Right atrium auricular region (tissue), 2 donors: ENCODE measurements at places on chromosomes 1 and 21. TPM values are rescaled to one million over a fixed set of nuclear protein-coding genes. Genes with fewer than 3 reads are reported as not detected.
A peak's percentile ranks its signal among the peaks of the same experiment; 100 is the strongest.

GRCh38 chr1:160048335-160048734 lies 16.5 kb upstream of the PIGM start:
- DNase-seq: no peak

DNA sequence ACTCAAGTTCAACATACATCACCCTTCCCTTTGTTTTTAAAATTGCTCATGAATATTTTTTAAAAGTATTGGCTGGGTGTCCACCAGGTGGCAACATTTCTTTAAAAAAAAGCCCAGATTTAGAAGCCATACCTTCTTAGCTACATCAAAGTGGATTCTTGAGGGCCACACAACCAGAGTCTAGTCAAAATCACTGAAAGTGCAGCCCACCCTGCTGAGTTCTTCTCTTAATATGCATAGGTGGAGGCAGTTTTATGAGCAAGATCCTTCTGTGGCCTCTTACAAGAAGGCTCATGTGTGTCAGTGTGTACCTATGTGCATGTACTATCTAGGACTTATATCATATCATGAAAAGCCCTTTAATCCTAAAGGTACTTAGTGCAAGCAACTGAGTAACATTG lies 16.9 kb upstream of the GNG12 start:
- DNase-seq: no peak

GRCh38 chr1:20477348-20478056 lies 8.5 kb downstream of the CAMK2N1 start:
- no peak for DNase-seq

GRCh38 chr1:3263790-3264189 lies 190.7 kb upstream of the ARHGEF16 start:
- DNase-seq: no peak

- no peak for DNase-seq
Measured at GRCh38 chr1:216500273-216500967, 77.2 kb upstream of the USH2A start.

- DNase-seq: peak; percentile 90
Measured at GRCh38 chr1:161096530-161096929, 1.6 kb upstream of the KLHDC9 start.

DNA sequence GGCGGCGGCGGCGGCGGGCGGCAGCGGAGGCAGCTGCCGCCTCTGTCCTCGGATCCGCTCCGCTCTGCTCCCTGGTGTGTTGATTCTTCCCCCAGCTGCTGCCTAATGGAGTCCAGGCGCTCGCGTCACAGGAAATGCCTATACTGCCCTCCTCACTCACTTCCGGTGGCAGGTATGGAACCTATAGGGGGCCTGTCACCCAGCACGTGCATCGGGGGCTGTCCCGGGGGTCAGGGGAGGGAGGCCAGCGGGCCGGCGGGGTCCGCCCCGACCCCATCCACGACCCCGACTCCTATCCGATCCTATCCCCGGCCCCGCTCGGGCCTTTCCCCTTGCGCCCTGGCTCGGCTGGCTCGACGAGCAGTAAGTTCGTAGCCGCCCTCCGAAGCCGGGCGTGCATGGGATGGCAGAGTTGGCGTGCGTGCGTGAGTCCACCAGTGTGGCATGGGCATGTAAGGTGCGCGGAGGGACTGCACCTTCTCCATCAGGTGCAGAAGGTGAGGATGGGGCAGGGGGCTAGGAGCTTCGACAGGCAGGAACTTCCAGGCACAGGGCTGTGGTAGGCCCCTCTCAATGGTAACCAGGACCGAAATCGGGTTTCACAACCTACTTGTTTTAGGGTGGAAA lies at the start of gene WDR26:
WDR26 (minus strand) TSS at position 107 of the 627 bp plus-strand sequence.
- DNase-seq: peak; percentile 80

- DNase-seq: no peak
Measured at GRCh38 chr1:221947731-221948130, 205.8 kb upstream of the DUSP10 start.

- no peak for DNase-seq
Measured at GRCh38 chr1:4424254-4424653, 230.2 kb upstream of the AJAP1 start.

DNA sequence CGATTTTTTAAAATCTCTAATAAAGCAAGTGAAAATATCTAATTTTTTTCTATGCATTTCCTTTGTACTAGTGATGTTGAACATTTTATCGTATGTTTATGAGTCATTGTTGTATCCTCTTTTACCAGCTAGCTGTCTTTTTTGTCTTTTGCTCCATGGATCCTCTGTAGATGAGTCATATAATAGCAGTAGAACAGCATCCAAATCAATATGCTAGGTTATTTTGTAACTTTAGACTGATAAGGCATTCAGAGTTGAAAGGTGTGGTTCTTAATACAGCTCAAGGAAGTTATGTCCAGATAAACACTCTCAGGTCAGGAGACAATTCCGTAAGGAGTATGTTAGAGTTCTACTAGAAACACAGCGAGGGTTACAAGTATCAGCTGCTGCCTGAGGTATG lies 31.9 kb downstream of the MAP10 start:
- DNase-seq: no peak

GRCh38 chr1:170168265-170168664 lies 22.5 kb downstream of the NTMT2 start:
- no peak for DNase-seq

GRCh38 chr1:33972676-33973395 lies 109.0 kb downstream of the HMGB4 start:
- no peak for DNase-seq

GRCh38 chr21:38377165-38378088 lies 120.6 kb downstream of the KCNJ15 start:
- DNase-seq: peak; percentile 38

- DNase-seq: no peak
Measured at GRCh38 chr1:51088474-51088873, 13.6 kb upstream of the C1orf185 start.

- DNase-seq: no peak
Measured at GRCh38 chr1:28170001-28170596, 6.4 kb downstream of the PTAFR start.

GRCh38 chr1:101316256-101316655 lies 79.4 kb downstream of the S1PR1 start:
- DNase-seq: no peak

GRCh38 chr21:42818328-42818749 lies 61.0 kb downstream of the WDR4 start:
- DNase-seq: peak; percentile 71

DNA sequence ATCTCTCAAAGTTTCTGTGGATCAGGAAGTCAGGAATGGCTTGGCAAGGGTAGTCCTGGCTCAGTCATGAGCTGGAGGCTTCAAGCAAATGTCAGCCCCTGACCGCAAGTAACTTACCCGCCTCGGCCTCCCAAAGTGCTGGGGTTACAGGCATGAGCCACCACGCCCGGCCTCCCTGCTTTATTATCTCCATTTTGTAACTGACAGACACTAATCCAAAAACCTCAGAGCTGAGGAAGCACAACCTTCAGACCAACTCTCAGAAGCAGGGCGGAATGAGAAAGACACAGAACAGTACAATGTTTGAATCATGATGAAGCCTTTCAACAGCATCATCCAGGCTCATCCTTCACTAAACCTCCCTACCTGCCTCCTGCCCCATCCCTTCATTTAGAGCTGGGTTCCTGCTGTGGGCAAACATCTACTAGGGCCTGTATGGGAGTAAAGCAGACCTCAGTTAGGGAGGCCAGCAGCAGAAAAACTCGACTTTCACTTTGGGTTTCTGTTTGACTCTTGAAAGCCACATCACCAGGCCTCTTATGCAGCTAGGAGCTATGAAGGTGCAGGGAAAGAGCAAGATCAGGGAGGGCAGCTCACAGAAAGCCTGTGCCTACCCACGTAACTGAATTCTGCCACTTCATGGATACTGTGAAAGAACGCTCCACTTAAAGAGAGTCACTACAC lies 84.4 kb upstream of the RAB4A start:
- no peak for DNase-seq

GRCh38 chr21:46385846-46386733 lies 62.1 kb downstream of the PCNT start:
- DNase-seq: no peak

GRCh38 chr1:13824626-13825025 lies 124.6 kb downstream of the PRDM2 start:
- no peak for DNase-seq

DNA sequence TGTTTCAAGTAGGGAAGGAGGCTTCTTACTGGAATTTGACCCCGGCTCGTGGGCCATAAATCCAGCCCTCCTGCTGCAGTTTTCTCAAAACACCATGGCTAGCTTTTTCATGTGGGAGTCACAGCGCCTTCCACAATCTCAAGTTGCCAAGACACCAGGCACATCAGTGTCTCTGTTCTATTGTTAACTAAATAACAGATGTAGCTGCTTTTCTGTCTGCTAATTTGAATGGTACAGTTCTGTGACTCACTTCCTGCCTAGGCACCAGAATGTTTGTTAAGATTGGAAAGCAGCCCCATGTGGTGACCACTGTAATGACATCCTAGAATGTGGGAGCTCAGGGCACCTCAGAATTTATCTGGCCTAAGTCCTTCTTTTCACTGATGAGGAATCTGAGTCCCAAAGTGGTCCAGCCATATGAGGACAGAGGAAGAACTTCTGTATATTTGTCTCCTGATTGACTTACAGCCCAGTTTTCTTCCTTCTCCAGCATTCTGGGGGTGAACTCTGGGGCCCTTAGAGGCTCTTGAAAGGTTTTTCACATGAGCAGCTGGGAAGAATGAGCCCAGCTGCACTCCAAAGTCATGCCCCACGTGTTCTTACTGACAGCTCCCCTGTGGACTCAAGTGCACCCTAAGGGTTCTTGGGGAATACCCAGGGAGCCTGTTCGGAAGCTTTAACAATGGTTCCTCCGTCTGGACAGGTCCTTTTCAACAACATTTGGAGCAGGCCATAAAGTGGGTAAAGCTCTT lies 27.5 kb downstream of the TRIM45 start:
- DNase-seq: no peak

GRCh38 chr1:234348964-234349363 lies 24.3 kb upstream of the COA6 start:
- no peak for DNase-seq

DNA sequence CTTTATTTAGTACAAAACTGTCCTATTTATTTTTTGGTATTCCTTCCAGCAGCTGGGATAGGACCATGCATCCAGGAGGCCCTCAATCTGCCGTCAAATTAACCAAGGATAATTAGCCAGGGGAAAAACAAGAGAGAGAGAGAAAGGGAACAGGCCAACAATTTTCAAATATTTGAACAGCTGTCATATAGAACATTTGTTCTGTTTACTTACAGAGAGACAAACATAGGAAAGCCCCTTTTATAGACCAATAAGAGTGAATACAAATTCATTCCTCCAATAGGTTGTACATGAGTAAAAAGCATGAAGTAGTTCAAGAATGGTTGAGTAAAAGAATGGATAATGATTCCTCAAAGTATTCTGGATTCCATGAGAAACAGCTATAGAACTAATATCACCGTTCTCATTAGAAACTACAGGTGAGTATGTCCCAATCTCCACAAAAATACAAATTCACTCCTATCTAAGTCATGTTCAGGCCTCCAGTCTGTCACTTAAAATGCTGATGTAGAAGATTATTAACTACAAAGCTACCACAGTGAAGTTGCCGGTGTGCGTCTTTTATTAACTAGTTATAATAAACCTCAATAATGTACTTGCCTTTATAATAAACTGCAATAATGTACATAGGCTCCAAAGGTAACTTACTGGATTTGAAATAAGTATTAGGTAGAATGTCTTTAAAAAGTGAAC lies 64.8 kb upstream of the GNG4 start:
- no peak for DNase-seq

DNA sequence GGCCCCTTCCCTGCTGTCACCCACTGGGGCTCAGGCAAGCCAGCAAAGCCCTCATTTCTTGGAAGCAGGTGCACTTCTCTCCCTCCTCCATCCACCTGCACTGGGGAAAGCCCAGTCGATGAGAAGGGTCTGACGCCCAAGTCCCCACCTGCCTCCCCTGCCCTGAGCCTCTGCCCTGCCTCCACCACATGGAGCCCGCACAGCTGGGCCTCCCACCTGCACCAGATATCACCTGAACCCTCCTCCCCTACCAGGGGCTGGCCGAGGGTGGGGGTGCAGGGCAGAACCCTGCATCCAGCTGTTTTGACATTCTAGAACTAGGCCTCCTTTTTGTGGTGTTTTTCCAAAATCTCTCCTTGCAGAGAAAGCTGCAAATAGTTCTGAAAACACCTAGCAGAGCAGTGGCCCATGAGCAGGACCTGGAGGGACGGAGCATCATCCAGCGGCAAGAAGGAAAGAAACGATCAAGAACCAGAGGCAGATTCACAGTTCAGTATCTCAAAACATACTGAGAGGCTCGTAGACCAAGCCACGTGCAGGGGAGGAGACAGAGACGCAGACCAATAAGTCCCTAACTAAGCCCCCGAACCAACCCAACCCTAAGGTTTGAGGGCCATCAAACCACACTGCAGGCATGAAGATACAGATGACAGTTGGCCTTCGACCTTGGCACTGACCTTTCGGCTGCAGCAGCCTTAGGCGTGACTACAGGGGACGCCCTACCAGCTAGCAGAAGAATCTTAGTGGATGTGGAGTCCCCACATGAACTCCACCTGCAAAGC lies 16.7 kb downstream of the CHD5 start:
- DNase-seq: no peak

The SPATA21 gene
- total RNA-seq: not detected

The LCE3E gene
- not detected for total RNA-seq

The SERBP1 gene
- total RNA-seq: 144 TPM

The CGN gene
- total RNA-seq: 3.3 TPM

The MSH4 gene
- 0.11 TPM for total RNA-seq

The RASAL2 gene
- total RNA-seq: 34.1 TPM

The TMEM82 gene
- not detected for total RNA-seq

The TCEA3 gene
- 40.1 TPM for total RNA-seq
